Liver (tissue), 10 donors: ENCODE measurements at places on chromosomes 4 and X. TPM values are rescaled to one million over a fixed set of nuclear protein-coding genes. Genes with fewer than 3 reads are reported as not detected.

FAM184B gene
- not detected for total RNA-seq

STATH gene
- total RNA-seq, result not detected

TREX2 gene
- 1.2 TPM for total RNA-seq

EIF4E gene
- total RNA-seq, result 64.6 TPM
